Stimulated activated CD8-positive, alpha-beta memory T cell treated with anti-CD3 and anti-CD28 coated beads, Interleukin-15, amount 100 ng/mL, for 24 hours (primary cell): ENCODE measurements at places on chromosomes 11 and 22.

DNA sequence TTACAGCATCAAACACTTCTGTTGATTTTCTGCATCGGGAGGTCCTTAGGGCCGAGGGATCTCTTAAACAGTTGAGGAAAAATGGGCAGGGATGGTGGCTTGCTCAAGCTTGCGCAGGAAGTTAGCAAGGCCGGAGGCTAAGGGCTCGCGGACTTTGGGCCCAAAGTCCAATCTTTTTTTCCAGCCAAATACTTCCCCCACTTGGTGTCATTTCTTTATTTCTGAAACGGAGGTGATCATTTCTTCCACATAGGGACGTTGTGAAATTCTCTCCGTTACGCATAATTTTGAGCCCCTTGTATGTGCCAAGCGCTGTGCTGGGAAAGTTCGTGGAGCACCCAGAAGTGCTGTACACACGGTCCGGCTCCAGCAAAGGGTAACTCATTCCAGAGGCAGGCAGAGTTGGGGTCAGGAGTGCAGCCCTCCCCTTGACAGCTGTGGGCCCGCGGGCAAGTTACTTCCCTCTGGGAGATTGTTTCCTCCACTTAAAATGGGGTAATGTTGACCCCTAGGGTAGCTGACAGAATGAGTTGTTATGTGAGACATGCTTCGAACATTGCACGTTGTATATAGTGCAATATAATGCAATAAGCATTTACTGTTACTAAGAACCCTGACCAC lies 809 bp downstream of the MIEF1 start:
- DNase-seq = no peak

DNA sequence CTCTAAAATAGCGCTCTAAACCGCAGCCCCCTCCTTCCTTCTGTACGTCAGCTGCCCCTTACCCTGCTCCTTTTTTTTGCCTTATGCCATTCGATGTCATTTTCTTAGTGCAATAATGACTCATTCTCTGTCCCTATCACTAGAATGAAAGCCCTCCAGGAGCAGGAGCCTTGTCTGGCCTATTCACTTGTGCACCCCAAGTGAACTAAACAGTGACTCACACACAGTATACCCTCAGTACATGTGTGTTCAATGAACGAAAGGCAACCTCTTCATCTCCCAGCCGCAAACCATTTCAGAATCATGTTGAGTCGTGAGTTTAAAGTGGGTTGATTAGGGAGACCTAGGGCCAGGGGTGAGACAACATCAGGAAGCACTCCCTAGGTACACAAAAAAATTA lies 50.7 kb upstream of the SPATA19 start:
- DNase-seq = no peak

DNA sequence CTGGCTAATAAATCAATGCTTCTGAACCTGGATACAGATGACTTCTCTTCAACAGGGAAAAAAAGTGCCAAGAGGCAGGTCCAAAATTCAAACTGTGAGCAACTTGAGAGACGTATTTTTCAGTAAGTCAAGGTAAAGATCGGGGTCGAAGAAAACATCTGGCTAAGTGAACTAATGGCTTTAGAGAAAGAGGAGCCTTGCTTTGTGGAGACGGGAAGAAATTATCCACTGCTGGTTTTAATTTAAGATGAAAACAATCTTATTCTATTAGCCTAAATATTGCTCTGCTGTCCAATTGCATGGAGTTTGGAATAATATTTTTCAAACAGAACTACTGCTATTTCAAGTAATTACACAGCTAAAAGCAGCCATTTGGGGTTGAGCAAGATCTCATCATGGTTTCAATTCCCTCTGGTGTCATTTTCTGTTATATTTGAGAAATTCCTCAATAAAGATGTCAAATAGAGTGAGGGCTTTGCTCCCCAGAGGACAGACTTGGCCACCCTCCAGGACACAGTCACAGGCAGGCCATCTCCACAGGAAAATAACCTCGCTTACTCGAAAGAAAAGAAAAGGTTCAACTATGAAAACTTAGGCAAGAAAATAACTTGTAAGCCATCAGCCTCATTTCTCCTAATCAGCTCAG lies 29.8 kb downstream of the SCUBE1 start:
- no peak for DNase-seq

DNA sequence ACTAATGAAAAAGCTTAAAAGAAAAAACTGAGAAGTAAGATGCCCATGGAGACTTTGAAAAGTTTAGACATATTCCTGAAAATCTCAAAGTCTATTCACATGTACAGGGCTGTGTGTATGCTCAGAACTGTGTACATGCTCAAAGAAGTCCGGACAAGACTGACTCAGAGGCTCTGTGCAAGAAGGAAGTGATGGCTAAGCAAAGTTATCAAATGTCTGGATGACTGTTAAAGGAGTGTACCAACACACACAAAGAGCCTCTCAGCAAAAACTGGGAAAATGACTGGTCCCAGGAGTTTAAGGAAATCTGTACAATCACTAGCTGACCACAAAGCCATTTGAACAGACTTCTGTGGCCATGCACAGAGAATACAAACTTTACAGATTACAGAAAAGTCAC lies 33.1 kb upstream of the ARHGAP32 start:
- DNase-seq = no peak

DNA sequence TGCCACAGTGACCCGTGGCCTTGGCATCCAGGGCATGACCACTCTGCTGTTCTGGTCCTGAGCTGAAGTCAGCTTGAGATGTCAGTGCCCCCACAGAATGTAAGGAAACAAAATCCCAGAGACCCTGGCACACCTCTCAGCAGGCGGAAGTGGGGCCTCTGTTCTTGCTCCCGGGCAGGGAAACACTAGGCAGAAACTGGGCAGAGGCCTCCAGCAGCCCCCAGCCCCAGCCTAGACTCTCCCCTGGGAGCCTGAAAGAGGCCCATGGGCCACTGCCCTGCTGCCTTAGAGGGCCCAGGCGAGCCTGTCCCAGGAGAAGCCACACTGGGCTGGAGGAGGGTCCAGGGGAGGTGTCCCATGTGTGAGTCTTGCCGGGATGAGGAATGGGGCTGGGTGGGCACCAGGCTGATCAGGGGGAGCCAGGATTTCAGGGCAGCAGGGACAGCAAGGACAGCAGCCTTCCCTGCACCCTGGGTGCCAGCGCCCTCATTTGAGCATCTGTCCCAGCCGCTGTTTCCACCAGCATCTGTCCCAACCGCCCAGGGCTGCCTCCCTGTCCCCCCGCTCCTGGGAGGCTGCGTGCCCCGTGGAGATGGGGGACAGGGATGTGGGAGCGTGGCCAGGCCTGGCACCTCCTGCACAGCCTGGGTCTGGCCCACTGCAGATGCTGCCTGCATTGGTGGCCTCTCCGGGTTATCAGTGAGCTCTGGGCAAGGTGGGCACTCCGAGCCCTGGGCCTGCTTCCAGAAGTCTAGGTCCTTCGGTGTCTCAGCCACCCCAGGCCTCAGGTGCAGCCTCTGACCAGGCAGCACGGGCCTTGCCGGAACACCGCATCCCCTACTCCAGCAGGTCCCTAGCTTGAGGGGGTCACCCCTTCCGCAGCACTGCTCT lies 1072.4 kb downstream of the BRD1 start:
- no peak for DNase-seq

DNA sequence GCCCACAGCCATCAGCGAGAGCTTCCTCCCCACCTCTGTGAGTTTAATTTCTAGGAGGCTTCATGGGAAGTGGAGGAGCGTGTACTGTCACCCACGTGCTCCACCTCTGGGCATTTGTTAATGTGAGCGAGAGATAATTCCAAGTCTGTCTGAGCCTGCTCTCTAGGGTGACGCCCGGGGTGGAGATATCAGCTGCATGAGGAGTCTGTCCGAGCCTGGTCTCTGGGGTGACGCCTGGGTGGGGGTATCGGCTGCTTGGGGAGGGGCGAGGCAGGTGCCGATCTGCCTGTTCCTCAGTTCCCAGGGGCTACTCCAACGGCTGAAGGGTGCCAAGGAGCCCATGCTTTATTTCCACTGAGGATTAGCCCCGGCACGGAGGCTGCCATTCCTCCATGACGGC lies 735.0 kb downstream of the BRD1 start:
- no peak for DNase-seq

- DNase-seq = peak; percentile 87
These were observed 2.8 kb upstream of the CDKN1C start for GRCh38 chr11:2888266-2888968.

DNA sequence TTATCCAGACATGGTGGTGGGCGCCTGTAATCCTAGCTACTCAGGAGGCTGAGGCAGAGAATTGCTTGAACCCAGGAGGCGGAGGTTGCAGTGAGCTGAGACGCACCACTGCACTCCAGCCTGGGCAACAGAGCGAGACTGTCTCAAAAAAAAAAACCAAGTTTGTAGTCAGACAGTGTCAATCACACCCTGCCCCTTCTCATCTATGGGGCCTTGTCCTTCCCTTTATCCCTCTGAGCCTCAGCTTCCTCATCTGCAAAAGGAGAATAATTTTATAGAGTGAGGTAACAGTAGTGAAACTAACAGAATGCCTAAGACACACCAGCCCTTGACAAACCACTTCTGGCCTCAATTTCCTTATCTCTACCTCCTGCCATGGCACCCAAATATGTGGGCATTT lies 10.7 kb downstream of the BCL9L start:
- DNase-seq = no peak

DNA sequence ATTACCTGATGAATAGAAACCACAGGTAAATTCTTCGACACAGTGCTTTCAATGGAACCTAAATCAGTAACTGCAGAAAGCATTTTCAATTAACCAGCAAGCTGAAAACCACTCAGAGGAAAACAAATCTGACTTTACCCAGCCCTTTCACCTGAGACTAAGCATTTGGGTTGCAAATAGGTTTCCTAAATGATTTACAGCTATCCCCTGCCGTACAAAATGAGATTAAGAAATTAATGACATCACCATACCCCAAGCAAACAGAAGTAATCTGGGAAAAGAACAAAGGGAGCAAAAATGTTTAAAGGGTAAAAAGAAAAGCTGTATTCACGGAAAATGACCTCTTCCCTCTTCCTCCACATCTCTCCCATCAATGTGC lies 584 bp downstream of the NOX4 start:
- DNase-seq = no peak

- DNase-seq = no peak
These were observed 26.0 kb downstream of the CACNA1I start for GRCh38 chr22:39596601-39597000.

DNA sequence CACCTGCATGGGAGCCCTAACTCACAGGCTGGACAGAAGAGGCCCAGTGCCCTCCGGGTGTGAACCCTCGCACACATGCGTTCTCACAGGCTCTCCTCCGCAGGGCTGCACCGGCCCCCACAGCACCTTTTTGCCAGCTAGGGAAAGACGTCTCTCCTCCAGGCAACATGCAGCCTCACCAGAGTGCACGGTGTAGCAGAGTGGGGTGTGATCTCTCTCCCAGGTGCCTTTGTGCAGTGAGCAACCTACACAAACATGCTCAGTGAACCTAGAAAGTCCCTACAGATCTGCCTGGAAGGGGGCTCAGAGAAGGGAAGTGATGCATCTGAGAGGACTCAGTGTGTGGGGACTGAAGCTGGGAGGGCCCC lies 3.7 kb upstream of the CARNS1 start:
- DNase-seq = no peak

DNA sequence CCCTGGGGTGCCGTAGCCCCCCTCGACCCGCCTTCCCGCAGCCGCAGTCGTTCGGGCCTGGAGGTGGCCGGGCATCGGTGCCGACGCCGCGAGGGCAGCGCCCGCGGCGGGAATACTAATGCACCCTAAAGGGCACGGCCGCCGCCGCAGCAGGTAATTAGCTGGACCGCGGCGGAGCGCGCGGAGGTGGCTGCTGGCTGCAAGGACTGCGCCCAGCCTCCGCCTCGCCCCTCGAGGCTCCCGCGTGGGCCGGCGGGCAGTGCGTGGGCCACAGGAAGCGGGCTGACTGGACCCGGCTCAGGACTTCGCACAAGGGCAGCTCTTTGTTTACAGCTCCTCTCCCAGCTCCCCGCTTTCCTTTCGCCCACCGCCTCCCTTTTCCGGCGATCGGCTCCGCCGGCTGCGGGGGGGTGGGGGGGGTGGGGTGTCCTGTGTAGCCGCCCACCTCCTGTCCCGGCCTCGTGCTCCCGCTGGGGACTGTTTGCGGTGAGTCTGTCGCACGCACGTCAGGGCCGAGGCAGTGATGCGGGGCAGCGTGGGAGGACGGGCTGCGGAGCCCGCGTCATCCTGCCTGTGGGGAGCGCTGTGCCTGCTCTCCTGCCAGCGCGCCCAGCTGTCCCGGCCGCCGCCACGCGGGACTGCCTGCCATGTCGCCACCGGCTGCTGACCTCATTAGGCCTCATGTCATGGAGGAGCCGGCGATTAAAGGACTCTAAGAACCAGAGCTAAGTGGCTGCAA lies 53.2 kb downstream of the GRIK4 start:
- DNase-seq = no peak

GRCh38 chr11:95576146-95576845 lies 213.3 kb downstream of the FAM76B start:
- DNase-seq = no peak

GRCh38 chr11:132638423-132638822 lies 893.9 kb downstream of the OPCML start:
- no peak for DNase-seq

DNA sequence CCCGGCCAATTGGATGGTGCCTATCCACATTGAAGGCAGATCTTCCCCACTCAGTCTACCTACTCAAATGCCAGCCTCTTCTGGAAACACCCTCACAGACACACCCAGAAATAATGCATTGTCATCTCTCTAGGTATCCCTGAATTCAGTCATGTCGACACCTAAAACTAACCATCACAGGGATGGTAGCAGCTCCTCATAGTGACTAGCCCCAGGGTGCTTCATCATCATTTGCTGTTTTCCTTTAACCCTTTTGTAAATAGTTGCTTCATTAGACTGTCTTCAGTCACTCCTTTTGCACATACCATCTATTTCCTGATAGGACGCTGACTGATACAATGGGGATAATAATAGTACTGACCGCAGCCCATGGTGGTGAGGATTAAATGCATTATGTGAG lies 18.8 kb upstream of the AMOTL1 start:
- no peak for DNase-seq

GRCh38 chr11:9078113-9079086 lies 13.0 kb downstream of the SCUBE2 start:
- no peak for DNase-seq

- no peak for DNase-seq
These were observed 983.5 kb downstream of the BRD1 start for GRCh38 chr22:48844056-48844675.

DNA sequence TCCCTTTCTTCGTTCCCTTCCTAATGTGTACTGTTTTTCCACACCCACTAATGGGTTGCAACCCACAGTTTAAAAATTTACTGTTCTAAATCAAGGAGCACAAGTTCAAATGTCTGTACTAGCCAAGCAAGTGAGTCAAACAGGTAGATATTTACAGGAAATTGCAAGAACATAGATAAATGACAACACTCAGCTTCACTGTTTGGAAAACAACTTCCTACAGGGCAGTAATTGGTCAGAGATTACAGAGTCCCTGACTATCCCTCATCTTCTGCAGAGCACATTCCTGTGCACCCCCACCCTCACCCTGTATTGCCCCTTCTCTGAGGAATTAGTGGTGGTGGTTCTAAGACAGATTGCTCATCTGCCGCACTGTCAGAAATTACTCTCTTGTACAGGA lies 1.9 kb downstream of the SERPING1 start:
- DNase-seq = no peak
